ENCODE measurements at places on chromosomes 2 and 18.

DNA sequence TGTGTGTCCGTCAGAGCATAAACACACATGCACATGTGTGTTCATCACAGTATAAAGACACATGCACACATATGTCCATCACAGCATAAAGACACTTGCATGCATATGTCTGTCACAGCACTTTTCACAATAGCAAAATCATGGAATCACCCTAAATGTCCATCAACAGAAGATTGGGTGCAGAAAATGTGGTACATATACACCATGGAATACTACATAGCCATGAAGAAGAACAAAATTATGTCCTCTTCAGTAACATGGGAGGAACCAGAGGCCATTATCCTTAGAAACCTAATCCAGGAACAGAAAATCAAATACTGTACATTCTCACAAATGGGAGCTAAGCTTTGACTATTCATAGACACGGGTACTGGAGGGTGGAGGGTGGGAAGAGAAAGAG is 732.2 kb downstream of the GALR1 start:
- no peak for DNase-seq

- no peak for DNase-seq
Observed at GRCh38 chr18:63817441-63818051, 42.3 kb downstream of the SERPINB7 start.

- DNase-seq, result peak; percentile 92
Observed at GRCh38 chr2:101823347-101823791, 125.9 kb downstream of the MAP4K4 start.

DNA sequence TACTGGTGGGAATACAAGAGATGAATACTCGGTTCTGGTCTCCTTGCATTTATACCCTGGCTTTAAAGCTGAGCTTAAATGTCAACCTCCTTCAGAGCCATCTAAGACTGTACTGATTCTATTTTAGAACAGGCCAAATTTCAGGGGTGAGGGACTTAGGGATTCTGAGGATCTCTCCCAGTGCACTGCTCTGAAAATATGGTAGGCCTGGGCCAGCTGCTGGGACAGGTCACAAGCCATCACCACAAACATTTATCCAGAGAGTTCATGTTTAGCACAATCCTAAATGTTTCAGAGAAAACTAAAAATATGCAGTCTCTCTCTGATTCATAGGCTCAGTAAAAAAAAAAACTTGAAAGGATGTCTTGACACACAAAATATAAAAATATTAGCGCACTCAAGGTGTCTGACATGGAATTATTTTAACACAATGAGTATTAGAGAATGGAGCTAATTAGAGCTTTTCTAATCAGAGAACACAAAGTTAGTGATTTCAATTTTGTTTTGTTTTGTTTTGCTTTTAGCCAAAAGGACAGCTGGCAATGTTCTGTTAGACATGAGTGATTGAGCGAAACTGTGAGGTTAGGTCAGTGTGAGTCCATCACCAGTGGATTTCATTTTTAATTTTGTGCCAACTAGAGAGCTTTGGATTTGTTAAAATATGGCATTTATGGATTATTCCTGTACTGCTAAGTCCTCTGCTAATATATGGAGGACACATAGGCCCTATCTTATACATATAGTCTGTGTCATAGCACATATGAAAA is 38.8 kb downstream of the MFSD6 start:
- no peak for DNase-seq

- no peak for DNase-seq
Observed at GRCh38 chr2:154827286-154827685, 128.8 kb downstream of the KCNJ3 start.

GRCh38 chr2:16174693-16175045 is 234.3 kb downstream of the MYCN start:
- no peak for DNase-seq

- no peak for DNase-seq
Observed at GRCh38 chr2:207282916-207283315, 117.2 kb upstream of the KLF7 start.

- peak; percentile 61 for DNase-seq
Observed at GRCh38 chr2:122737429-122738077, 982.1 kb downstream of the TSN start.

GRCh38 chr2:44136252-44136651 is 32.4 kb upstream of the PPM1B start:
- DNase-seq, result no peak

GRCh38 chr2:205868773-205869333 is 186.6 kb downstream of the NRP2 start:
- DNase-seq, result peak; percentile 73

- DNase-seq, result no peak
Observed at GRCh38 chr2:45988879-45989278, 308.3 kb upstream of the EPAS1 start.

DNA sequence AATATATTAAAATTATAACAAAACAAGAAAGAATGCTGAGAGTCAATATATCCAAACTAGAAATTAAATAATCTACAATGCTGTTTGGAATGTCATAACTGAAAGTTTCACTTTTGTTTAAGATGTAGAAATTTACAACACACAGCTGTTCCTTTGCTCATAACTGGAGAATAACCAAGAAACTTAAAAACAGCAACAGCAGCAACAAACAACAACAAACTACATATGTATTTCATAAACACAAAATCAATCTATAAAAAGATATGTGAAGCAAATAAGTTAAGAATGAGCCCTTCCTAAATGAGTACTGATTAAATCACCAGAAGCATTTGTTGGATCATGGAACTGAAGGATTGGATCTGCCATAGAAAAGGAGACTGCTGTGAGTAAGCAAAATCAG is 456.5 kb upstream of the ZNF804A start:
- no peak for DNase-seq

DNA sequence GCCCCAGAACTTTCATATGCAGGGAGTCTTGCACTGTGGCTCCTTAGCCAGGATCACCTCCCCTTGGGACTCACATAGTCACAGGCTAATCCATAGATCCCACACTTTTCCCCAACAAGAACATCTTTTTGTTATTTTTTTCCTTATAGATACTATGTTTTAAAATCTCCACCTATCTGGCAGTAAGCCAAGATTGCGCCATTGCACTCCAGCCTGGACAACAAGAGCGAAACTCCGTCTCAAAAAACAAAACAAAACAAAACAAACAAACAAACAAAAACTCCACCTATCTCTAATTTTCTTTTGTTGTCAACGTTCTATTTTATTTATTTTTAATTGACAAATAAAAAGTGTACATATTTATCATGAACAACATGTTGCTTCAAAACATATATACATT is 141.7 kb downstream of the PDE11A start:
- DNase-seq, result no peak
